ENCODE measurements at places on chromosomes 12 and 14.
A peak's percentile ranks its signal among the peaks of the same experiment; 100 is the strongest.

DNA sequence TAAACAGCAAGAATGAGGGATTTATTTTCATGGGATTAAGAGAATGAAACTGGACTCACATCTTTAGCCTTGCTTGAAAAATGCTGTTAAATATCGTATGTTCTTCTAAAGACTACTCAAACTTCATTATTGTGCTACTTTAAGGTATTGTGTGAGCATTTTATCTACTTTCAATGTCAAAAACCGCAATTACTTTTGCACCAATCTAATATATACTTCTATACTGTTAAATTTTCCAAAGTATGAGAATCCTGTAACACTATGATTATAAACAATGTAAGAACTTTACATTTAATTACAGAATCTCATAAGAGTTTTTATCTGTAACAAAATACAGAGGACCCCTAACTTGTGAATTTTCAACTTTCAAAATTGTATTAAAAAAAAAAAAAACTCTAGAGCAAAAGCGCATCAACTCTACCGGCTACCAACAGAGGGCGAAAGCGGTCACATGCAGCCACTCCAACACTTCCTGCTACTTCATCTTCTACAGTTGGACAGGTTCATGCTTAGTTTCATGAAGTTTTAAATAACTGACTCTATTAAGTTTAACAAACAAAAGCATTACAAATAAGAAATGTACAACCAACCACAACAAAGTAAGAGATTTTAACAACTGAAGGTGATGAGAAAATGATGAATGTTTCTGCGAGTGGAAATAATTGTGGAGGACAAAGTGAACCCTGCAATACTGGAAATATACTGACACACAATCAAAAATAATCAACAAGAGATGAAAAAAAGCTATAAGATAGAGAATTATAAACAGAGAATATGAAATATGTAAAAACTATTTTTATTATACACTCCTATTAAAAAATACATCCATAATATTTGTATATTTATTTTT, 210.9 kb downstream of the MED13L start:
- peak; percentile 18 for DNase-seq

DNA sequence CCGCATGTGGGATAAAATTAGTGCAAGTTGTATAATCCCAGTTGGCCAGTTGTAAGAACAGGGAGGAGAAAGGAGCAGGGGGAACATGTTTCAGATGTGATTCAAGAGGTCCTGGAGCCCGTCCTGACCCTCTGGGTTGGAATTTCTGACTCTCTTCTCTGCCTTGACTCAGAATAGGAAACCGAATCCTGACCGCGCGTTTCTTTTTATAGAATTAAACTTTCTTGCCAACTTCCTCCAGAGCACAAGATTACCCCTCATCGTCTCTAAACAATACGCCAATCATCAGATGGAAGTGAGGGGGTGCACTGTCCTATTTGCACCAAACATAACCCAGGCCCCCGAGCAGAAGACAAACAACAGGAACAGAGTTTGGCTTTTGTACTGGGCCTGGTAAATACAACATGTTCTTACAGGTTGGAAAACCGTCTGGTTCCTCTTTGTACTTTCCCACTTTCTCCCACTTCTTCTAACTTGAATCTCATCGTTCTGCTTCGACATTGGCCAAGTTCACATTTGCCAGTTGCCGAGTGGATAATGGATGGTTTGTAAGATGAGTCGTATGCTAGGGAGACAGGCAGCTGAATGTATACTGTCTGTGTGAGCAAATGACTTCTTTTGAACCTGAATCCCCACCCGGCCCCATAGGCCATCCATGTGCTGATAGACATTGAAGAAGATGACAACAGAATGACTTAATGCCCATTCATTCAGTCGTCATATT, 42.6 kb upstream of the MED13L start:
- DNase-seq: peak; percentile 88

- DNase-seq: no peak
Measured at GRCh38 chr12:43812057-43812456, 5.9 kb upstream of the TWF1 start.

GRCh38 chr12:102478405-102479098, 1.8 kb downstream of the IGF1 start:
- no peak for DNase-seq

DNA sequence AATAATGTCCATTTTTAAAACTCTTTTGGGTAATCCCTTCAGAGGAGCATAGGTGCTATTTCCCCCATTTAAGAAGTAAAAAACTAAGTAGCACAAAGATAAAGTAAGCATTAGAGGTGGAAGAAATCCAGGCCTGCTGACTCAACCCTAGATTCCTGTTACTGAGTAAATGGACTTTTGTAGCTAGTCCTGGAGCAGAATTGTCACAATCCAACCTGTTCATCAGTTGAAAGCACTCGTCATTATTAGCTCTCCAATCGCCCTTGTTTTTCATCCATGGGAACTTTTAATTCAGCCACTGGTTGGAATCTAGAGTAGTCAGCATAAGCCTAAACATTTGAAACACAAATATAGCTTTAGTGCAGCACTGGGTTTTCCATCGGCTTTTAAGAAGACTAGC, 139.5 kb upstream of the AMIGO2 start:
- DNase-seq: peak; percentile 27

DNA sequence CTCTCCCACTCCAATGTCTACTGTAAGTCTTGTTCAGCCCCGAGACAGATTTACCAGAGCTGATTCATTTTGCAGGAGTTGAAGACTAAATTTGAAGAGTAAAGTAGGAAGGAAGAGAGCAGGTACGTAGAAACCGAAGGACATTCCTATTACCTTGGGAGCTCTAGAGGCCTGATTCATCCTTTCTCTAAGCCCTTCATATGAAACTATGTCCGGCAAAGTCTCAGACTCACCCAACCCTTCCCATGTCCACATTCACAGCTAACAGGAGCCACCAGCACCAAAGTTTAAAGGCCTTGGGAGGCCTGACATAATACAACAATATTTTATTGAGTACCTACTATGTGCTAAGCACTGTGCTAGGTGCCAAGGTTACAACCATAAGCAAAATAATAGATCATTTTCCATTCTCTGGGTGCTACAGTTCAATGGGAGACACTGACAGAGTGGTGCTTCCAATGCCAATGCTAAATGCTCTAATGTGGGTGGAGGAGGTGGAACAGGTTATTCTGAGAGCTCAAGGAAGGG, 86.6 kb downstream of the PHLDA1 start:
- no peak for DNase-seq

DNA sequence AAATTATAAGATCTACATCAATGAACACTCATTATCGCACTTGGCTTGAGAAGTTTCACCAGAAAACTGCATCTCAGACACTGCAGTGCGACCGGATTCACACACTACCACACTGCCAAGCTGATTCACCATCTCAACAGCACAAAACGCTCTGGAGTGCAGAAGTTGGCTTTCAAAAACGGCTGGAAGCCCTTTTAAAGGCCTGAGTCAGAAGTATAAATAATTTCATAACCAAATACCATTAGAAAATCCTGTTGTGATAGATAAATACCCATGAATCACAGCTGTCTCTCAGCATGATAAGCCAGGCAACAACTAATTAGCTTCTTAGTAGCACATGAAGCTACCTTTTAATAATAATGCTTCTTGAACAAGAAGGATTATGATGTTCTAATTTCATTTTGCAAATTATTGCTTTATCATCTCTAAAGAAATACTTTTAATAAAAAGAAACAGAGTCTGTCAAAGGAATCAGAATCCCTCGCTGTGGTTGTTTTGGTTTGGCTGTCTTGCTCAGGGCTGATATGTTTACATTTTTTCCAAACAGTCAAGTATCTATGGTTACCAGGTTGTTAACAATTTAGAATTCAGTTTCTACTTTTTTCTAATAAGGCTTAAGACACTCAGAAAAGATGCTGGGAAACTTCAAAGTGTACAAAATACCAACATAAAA, 51.2 kb downstream of the SLC2A13 start:
- peak; percentile 74 for DNase-seq

GRCh38 chr14:103391048-103391447, 5.8 kb downstream of the MARK3 start:
- peak; percentile 61 for DNase-seq

DNA sequence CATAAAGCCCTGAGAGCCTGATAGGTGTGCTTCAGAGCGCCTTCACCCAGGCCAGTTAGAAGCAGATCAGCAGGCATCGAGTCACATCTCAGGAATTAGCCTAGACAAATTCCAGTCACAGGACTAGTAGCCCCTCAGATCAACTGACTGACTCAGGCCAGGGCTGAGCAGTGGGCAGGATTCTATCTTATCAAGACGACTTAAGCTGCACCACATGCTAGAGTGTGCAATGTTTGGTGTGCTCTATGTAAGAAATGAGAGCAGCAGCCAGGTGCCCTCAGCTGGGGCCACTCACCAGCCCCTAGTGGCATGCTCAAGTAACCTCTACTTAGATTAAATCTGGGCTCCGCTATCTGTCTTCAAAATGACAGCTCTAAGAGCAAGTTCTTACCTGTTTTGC, 19.7 kb upstream of the NGB start:
- no peak for DNase-seq

DNA sequence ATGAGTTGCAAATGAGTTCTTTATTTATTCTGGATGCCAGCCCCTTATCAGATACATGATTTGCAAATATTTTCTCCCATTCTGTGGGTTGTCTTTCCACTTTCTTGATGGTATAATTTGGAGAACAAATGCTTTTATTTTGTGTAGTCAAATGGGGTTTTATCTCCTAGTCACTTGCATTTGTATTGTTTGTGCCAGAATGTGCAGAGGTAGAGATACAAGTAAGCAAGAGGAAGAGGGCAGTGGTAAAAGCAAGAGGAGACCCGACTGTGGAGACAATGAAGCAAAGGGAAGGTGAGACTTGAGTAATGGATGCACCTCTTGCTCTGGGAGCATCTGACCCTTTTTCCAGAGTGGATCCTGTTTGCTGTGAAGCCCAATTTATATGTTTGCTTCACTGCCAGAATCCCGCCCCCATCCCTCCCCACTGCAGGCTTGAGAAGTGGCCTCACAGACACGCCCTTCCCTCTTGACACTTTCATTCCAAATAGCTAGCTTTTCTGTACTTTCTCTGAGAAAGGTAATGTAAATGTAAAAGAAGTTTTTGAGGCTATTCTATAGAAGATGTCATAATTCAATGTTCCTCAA, 786 bp upstream of the PFKM start:
- no peak for DNase-seq

- DNase-seq: no peak
Measured at GRCh38 chr14:34691206-34691605, 23.2 kb downstream of the CFL2 start.

GRCh38 chr12:51482929-51483697, 58.5 kb downstream of the SLC4A8 start:
- DNase-seq: peak; percentile 17

- no peak for DNase-seq
Measured at GRCh38 chr12:57810450-57810849, 8.1 kb downstream of the AVIL start.

DNA sequence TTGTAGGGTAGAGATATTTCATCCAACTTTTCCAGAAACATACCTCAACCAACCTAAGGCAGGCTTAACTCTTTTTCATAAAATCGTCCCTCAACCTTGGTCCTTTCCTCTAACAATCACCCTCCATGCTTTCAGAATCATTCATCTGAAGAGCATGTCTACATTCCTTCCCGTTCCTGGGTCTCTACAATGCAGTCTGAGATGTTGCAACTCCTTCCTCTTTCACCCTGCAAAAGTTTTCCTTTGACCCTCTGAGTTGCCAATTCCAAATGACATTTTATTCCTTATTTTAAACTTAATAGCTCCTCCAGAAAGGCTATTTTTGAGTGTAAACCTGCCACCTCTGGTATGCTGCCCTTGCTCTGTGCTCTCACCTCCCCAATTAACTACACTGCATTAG, 16.7 kb downstream of the SLC7A7 start:
- DNase-seq: no peak

DNA sequence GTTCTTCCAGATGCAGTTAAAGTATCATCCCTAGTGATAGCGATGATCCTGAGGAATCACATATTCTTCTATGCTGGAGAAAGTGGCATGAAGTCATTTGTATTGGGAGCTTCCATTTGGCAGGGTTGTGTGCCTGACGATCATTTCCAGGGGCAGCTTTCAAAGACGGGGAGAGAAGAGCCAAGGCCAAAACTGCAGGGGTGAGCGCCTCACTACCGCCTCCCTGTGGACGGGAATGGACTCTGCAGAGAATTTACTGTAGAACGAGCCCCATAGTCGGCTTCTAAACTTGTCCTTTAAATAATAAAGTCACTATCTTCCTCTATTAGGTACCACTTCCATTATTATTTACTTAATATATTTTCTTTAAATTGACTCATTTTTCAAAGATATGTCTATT, 555.9 kb upstream of the TMEM132C start:
- no peak for DNase-seq

DNA sequence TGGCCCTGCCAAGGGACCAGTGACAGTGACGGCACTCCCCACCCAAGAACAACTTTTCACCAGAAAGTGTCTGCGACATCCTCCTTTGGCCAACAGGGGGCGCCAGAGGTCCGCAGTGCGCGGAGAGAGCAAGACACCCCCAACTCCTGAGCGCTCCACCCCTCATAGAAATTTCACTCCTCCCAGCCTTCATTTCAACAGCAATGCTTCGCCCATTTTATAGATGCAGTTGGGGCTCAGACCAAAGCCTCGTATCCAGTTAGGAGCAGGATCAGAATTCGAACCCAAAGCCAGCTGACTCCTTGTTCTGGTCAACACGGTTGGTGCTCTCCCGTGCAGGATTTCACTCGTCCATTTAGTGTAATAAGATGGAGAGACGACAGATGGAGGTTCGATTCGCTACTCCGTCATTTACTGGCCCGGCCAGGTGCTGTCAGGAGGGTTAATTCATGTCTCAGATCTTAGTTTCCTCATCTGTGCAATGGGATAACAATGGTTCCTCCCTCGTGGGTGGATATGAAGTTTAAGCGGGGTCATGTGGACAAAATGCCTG, 2.4 kb upstream of the POP5 start:
- peak; percentile 89 for DNase-seq

DNA sequence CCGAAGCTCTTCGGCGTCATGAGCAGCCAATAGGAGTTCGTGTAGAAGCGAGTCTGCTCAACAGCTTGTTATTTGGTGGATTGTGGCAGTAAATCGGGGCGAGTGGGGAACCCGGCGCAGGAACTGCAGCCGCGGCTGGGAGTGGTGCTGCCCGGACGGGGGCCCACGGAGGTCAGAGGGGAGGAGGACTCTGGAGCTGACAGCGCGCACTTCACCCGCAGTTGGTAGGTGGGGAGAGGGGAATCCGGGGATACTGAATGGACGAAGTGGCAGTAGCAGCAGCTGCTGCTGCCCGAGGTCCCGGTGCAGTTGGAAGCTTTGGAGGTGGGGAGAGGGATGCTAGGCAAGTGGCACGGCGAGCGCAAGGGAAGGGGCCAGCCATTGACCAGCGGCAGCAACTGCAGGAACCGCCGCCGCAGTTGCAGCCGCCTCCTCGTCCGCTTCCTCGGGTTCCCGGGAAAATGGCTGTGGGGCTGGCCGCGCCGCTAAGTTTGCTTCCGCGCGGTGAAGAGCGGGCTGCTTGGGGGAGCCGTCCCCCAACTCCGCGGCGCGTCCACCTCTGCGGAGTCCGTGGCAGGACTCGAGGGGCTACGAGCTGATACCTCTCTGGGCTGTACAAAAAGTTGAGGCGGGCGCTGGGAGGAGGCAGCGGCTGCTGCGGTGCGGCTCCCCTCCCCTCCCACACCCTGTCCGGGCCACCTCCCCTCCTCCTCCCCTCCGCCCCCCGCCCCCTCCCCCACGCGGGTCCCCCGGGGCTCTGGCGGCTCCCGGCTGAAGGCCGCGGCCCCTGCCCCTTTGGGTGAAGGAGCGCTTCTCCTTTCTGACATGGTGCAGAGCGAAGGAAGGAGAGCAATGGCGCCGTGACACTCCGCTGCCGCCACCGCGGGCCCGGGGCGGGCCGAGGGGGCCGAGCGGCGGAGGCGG, at the start of gene ARID4A:
Gene ARID4A, plus strand, starts transcription at position 79 of the 924 bp plus-strand sequence. CDS start 1,300 bp downstream, outside the sequence.
- peak; percentile 54 for DNase-seq
